ENCODE measurements at places on chromosomes 5 and 9.

- DNase-seq = no peak
These were observed 30.1 kb downstream of the ISOC1 start for GRCh38 chr5:129124608-129125007.

DNA sequence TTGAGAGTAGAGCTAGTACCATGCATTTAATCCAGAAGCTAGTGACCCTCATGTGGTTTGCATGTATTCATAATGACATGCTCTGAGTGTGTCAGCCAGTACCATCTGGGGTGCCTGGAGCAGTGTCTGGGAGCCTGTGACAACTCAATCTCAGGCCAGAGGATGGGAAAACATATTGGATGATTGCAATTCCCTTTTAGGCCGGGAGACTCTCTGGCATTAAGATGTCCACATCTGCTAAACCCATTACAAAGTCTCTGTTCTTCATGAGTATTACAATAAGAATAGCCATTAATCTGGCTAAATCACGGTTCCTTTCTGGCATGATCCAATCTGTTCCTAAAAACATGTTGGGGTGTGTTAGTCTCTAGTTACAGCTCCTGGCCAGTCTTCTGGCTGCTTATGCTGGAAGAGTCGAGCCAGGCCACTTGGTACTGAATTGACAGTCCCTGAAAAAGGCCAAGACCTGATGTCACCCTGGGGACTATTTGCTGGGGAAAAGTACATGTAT, 475.7 kb downstream of the ENC1 start:
- DNase-seq = no peak

DNA sequence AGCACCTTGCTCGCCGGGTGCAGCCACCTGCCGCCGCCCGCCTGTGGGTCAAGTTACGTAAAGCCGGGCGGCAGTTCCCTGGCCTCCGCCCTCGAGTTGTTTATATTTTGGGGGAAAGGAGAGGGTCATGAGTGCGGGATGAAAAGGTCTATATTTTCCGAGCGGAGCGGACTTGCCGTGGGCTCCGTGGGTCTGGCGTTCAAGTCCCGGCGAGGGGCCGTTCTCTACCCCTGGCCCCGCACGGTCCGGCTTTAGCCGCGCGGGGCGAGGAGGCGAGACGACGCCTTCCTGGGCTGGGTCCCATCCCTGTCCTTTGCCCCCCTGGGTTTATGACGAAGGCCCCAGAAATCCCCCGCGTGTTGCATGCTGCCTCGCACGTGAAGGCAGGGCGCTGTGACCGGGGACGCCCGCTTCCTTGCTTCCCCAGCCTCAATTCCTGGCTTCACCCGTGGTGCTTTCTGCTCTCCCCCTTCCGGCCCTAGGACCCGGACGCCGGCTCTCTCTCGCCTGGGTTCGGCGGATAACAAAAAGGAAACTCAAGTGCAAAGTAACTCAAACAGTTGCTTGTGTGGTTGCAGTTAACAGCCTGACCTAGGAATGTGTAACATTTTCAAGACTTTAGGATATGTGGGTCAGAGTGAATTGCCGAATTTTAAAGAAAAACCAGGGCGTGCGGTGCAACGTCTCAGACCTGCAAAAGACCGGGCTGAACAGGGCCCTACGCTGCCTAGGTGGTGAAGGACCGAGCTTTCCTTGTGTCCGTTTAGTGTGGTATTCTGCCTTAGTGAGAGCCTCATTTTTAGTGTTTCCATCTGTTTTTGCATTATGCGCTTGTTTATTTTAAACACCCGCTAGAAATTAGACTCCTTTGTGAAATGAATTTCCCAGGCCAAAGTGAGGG, 810 bp downstream of the VPS13A start:
- DNase-seq = peak; percentile 62

DNA sequence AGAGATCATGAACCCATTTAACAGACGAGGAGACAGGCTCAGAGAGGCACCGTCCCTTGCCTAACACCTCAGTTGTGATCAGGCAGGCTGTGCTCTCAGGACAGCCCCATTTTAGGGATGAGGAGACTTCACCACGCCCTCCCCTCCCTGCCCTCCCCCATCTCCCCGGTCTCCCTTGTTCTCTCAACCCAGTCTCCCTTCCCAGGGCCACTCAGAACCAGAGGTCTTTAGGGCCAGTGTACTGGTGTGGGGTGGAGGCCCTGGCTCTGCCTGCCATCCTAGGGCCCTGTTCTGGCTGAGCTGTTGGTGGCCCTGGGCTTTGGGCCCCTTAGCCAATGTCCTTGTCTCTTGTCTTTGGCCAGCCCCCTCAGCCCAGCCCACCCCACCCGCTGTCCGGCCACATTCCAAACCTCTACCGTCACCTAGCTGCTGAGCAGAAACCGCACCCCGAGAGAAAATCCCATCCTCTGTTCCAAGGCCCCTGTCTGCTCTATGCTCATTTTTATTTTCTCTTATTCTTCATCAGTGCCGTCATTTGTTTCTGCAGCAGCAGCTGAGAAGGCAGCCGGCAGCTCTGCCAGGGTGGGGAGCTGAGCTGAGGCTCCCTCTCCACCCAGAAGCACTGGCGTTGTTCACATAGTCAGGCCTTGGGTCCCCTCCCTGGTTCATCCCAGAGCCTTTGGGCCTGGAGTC, 33.9 kb downstream of the OLFML2A start:
- peak; percentile 90 for DNase-seq

DNA sequence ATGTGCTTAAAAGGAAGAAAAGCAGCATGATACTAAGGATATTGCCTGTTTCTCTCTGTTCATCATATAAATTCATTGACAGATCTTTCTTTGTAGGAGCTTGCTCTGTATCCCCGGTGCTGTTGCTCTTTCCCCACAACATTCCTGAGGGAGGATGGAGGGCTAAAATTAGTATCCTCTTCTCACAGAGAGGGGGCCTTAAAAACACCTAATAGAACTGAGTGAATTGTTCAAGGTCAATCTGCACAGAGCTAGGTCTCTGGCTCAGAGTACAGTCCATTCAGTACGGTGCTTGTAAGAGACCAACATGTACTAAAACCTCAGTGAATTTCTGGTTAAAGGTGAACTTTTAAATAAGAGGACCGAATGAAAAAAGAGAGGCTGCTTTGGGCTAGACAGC, 88.7 kb downstream of the PALM2AKAP2 start:
- DNase-seq = no peak

- DNase-seq = peak; percentile 64
These were observed 42.2 kb upstream of the PDE8B start for GRCh38 chr5:77168161-77168878.
